ENCODE measurements at places on chromosomes 5 and 9.

- no peak for DNase-seq
Observed at GRCh38 chr9:123712399-123712798, 217.5 kb downstream of the DENND1A start.

- DNase-seq, result no peak
Observed at GRCh38 chr5:98259595-98259994, 513.9 kb upstream of the RGMB start.

GRCh38 chr9:13508681-13509080 is 229.2 kb upstream of the MPDZ start:
- DNase-seq, result no peak

- peak; percentile 22 for DNase-seq
Observed at GRCh38 chr9:130368631-130369103, 76.1 kb upstream of the ASS1 start.

- DNase-seq, result no peak
Observed at GRCh38 chr9:33903157-33903780, 86.3 kb downstream of the UBE2R2 start.

GRCh38 chr9:81621785-81622259 is 67.5 kb downstream of the TLE1 start:
- DNase-seq, result no peak

DNA sequence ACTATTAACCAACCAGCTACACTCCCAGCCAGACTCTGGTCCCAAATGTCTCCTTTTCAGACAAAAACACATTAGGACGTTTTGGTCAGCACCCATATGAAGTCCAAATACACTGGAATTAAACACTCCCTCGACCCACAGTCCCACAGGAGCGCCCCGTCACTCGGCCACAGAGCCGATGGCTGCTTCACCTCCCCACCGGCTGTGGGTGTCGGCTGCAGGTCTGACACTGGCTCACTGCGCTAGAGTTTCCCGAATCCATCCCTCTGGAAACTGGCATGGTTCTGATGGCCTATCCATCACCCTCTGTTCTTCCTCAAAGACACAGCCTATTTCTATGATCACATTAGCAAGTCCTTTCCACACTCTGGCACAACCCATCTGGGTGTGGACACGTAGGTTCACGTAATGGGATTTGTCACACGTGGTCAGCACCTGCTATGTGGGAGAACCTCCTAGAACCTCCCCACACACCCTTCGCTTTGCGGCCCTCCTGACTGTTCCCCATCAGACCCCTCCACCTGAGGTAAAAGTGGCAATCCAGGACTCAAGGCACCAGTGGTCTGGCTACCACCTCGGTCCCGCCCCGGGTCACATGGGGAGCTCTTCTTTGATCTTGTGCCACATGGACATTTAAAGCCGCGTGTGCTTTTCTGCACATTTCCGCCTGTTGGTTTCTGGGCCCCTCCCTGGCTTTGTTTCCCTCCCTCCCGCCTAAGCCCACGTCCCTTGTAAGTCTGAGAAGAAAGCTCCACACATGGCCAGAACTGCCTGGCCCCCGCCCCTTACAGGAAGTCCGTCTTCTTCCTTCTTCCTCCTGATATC is 131.1 kb upstream of the PHYKPL start:
- DNase-seq, result no peak

DNA sequence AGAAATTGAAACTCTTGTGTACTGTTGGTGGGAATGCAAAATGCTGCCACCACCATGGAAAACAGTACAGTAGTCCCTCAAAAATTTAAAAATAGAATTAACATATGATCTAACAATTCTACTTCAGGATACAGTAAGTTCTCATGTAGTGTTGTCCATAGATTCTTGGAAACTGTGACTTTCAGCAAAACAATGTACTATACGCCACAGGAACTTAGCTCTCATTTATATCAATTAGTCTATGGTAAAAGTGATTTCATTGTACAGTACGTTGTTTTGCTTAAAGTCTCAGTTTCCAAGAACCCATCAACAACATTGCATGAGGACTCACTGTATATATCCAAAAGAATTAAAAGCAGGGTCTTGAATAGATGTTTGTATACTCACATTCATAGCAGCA is 233.5 kb upstream of the GAS1 start:
- DNase-seq, result peak; percentile 86

GRCh38 chr5:91225848-91226686 is 157.1 kb downstream of the ARRDC3 start:
- DNase-seq, result no peak

DNA sequence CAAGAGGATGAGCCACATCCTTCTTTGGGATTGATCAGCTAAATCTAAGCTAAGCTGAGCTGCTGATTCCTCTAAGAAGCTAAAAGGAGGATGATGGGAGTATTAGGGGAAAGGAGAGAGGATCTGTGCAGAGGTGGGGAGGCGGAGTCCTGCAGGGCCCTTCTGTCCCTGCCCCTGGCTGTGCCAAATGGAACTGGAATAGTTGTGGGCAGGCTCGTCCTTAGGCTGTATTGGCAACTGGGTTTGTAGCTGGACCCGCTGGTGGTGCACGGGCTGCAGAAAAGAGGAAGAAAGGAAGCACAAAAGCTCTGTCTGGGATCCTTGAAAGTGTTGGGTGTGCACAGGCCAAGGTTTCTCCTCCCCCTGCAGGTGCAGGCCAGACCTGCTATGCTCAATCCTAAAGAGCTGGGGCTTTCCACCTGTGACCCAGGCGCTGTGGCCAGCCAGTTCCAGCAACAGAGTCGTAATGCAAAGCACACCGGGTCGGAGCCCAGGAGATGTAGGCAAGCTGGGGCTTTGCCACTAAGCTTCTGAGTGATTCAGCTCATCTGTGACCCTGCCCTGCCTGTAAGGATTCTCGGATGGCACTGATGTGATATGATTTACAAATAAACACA is 9.8 kb downstream of the CLTB start:
- DNase-seq, result no peak

- peak; percentile 38 for DNase-seq
Observed at GRCh38 chr9:116490321-116490720, 196.8 kb upstream of the TRIM32 start.

- DNase-seq, result no peak
Observed at GRCh38 chr5:35822511-35822910, 34.2 kb upstream of the IL7R start.

GRCh38 chr5:133289686-133290367 is 238.0 kb downstream of the HSPA4 start:
- no peak for DNase-seq

DNA sequence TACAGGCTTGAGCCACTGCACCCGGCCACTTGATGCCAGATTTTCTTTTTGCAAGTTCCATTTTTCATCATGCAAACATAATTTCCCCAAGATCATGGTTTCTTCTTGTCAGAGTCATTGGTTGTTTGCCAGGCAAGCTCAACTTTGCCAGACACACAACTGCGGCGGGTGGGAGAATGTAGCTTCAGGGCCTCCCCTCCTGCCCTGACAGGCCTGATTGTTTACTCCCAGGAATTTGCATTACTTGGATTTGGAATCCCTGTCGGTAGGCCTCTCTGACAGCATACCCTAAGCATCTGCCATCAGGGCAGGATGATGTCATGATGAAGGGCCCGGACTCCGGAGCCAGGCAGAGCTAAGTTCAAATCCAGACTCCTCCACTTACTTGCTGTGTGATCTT is 15.1 kb downstream of the RPS14 start:
- peak; percentile 84 for DNase-seq

DNA sequence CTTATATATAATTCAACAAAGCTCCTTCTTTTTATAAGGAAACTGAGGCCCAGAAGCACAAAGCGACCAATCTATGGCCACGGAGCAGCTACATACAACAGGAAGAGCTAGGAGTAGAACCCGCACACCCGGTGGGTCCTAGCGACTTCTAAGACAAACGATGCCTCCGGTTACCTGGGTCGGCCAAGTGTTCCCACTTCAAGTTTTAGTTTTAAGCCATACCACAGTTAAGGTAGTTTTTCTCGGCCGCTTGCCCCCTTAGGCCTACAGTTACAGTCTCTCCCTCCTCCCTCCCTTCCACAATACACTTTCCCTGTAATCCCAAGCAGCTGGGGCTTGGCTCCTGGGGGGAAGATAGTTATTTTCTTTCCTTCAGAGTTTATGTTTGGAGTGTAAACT is 533 bp downstream of the SREK1IP1 start:
- DNase-seq, result no peak

DNA sequence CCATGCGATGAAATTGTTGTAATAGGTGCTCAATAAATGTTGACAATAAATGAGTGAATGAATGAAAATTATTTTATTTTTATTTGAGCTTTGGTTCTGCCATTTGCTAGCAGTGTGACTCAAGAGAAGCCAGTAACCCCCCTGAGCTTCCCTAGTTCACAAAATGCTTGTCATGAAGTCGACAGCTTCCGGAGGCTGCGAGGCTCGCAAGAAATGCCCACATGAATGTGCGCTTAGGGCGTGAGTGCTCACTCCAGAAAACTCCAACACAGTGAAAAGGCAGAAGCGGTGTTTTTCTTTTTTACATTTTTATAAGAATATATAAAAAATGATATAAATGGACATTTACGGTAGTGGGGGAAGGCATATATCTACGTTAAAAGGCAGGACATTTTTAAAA is 26.5 kb downstream of the CDKN2A start:
- peak; percentile 26 for DNase-seq

GRCh38 chr5:66813306-66813705 is 217.1 kb downstream of the MAST4 start:
- DNase-seq, result no peak

- peak; percentile 81 for DNase-seq
Observed at GRCh38 chr5:5270958-5271785, 131.0 kb downstream of the ADAMTS16 start.

All from fibroblast of skin of right biceps (primary cell).